Trophoblast cell (in vitro differentiated cells and primary cell): ENCODE measurements at places on chromosomes 5 and 9.

DNA sequence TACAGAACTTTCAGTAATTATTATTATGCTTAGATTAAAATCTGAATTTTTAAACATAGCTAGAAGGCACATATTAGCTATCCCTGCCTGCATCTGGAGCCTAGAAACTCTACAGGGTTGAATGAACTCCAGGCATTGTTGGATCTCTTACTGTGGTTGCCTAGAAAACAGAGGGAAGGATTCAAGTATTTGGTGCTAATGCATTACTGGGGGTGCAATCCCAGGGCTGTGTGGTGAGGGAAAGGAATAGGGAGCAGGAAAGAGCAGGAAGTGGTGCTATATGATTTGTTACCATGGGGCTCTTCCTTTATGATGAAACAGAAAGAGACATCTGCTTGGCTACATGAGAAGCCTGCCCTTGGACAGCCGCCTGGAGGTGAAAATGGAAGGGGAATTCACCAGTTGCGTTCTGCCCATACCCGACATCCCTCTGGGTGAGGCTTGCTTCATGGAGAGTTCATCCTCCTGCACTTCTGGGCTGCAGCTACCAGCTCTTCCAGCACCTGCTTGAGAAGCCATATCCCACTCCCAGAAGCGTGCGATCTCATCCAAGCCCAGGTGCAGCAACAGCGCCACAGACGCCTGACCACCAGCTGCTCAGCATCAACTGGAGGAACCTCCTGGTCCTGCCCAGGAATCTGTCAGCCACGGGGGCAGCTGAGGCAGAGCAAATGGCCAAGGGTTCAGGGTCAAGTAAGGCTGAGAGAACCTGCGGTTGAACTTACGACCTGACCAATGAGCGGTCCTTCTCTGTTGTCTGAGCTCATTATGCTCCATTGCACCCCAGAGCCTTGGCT lies 362.8 kb downstream of the SEMA5A start:
- peak; percentile 42 for DNase-seq

DNA sequence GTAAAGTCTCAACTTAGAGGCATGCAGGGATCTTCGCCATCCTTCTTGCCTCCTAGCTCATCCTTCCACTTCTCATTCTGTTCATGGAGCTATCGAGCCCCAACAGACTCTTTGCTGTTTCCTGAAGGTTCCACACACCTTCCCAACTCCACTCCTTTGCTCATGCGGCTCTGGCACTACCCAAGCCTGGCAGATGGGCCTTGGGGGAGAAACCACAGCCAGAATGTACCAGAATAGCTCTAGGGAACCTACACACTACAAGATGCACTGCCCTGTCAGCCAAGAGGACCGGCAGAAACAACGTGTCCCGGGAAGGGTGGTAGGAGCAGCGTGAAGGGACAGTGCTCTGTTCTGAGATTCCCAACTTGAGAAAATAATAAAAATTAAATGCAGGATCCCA lies 178.9 kb downstream of the GABBR2 start:
- no peak for DNase-seq

DNA sequence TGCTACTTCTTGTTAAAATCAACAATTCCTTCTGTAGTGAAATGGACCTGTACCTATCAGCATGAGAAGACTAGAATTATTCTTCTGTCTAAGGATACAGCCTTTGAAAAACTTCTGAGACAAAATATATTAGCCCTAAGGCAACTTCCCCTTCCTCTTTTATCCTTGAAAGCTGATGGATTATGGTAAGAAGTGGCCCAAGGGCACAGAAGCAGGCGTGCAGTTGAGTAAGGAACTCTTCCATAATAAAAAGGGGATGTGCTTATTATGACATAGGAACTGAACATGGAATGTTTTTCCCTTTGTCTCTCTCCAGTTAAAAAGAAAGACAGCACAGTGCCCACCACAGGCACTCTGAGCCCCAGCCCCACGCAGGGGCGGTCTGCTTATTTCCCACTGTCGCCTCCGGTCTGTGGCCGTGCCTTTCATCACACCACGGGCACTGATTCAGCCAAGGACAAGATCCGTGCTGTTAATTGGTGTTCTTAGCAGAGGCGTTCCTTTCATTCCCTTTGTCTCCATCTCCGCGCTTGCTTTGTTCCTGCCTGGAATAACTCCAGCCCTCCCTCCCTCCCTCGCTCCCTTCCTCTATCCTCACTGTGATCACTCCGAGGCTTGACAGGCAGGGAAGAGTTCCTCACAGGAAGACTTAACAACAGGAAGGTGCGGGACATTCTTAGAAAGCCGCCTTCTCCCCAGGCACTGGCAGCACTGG lies 135.9 kb upstream of the OTULINL start:
- DNase-seq, result no peak

GRCh38 chr5:128949847-128950546 lies 15.3 kb upstream of the SLC27A6 start:
- DNase-seq, result peak; percentile 86

- peak; percentile 6 for DNase-seq
These were observed 86.2 kb upstream of the CDH9 start for GRCh38 chr5:27124590-27124989.

DNA sequence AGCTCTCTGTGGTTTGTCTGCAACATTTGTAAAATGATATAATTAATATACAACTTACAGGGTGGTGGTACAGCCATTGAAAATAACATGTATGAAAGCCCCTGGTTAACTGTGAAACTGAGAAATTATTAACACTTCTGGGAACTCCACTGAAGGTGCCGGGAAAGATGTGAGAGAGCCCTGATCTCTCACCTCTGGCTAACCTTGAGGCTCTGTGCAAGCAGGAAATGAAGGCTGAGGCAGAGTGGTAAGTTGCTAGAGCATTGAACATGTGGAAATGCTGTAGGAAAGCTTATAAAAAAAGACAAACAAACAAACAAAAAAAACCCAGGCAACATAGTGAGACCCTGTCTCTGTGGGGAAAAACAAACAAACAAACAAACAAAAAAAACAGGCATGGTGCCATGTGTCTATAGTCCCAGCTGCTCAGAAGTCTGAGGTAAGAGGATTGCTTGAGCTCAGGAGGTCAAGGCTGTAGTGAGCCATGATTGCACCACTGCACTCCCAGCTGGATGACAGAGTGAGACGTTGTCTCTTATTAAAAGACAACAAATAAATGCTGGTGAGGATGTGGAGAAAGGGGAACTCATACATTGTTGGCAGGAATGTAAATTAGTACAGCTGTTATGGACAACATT lies 7.5 kb downstream of the CATSPER3 start:
- no peak for DNase-seq

DNA sequence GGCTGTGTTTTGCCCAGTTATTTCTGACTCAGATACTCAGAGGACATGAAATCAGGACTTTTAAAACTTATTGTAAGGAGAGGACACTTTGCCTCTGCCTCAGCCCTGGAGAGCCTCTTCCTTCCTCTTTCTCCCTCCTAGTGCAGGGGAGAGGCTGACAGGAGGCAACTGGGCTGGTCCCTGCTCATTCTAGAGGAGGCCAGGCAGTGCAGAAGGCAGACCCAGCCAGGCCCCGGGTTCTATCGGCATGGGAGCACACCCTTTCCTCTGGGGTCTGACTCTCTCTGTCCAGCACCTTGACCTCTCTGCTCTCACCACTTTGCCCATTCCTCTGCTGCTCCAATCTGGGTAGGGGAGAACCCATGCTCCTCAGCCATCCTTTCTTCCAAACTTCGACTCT lies 16.0 kb upstream of the SMIM32 start:
- DNase-seq, result no peak

GRCh38 chr5:152405145-152405544 lies at the start of gene NMUR2:
Gene NMUR2 (minus strand): TSS chr5:152405279. CDS start chr5:152405113, 166 bp downstream.
- no peak for DNase-seq

DNA sequence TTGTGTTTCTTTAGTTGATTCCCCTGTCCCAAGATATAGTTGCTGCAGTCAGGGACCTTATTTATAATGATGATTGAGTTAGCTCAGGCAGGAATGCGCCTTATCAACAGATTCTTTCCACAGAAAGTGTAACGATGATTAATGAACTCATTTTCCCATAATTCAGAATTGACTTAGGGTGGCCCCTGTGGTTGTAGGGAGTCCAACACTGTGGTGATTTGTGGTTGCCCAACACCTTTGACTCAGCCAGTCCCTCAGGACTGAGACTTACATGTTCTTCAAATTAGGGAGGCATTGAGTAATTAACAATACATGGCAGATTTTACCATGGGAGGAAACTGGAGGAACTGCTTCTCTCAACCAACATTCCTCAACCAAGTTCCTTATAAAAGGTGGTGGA lies 221.9 kb downstream of the GABRG2 start:
- DNase-seq, result no peak

- DNase-seq, result no peak
These were observed 53.6 kb downstream of the ERGIC1 start for GRCh38 chr5:172887692-172888091.

GRCh38 chr9:103730866-103731265 lies 363.2 kb upstream of the SMC2 start:
- no peak for DNase-seq

- peak; percentile 41 for DNase-seq
These were observed 58.5 kb downstream of the ZNF462 start for GRCh38 chr9:106921341-106921899.

GRCh38 chr5:130978475-130978874 lies 186.6 kb downstream of the HINT1 start:
- DNase-seq, result peak; percentile 19

DNA sequence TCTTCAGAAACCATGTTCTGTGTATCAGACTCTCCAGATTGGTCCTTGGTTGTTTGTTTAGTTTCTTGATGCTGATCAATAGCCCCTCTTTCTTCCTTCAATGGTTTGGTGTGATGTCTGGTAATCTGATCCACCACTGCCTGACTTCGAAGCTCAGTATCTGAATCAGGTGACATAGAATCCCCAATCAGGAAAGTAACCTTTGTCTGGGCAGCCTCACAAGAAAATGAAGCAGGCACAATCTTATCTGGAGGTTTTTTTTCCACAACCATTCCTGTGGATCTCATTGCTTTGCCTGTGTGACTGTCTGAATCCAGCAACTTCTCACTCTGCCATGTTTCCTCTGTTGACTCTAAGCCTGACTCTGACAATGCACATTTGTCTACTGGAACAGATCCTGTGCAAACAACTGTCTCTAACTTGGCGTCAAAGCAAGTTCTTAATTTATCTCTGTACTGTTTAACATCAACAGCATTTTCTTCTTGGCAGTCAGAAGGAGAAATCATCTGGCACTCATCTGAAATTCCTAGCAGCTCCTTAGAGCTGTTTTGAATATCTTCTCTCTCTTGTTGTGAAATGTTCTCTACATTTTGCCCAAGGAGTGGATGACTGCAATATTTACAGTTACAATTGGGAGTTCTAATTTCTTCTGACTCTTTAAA lies 37.1 kb upstream of the RAPGEF6 start:
- DNase-seq, result no peak

DNA sequence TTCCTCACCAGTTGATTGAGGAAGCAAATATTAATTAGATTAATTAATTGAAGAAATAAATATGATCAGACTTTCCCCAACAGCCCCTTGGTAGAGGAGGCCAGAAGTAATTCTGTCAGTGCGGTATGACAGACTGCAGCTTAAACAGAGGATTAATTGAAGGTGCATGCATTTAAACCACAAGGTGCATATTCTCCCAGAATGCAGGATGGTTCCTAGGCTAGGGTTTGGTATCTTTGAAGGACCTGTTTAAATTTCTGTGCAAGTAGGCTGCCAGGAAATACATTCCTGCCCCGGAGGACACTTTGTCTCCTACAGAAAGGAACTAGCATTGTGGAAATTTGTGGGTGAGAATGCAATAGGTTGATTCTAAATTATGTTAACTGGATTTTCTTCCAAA lies 50.5 kb upstream of the PALM2AKAP2 start:
- no peak for DNase-seq

- DNase-seq, result no peak
These were observed 251.5 kb upstream of the TNC start for GRCh38 chr9:115369322-115369957.

GRCh38 chr9:2691626-2692025 lies 25.7 kb upstream of the KCNV2 start:
- peak; percentile 2 for DNase-seq

DNA sequence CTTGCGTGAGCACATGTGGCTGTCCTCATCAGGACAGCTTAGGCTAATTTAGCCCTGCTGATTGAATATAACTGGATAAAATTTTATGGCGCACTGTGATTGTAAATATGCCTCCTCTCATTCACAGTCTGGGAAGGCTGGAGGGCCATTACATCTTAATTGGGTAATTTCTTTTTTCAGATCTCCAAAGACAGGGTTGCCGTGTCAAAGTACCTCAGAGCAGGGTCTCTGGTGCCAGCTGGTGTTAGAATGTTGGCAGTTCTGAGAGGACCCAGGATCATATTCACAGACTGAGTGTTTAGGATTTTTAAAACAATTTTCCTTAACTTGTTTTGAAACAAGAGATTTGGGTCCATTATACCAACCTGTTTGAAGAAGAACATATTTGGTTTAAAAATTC lies 455.7 kb upstream of the TLE4 start:
- DNase-seq, result no peak

GRCh38 chr9:105128908-105129600 lies 115.4 kb upstream of the SLC44A1 start:
- no peak for DNase-seq

GRCh38 chr9:127505396-127506116 lies 54.2 kb downstream of the LRSAM1 start:
- peak; percentile 31 for DNase-seq

DNA sequence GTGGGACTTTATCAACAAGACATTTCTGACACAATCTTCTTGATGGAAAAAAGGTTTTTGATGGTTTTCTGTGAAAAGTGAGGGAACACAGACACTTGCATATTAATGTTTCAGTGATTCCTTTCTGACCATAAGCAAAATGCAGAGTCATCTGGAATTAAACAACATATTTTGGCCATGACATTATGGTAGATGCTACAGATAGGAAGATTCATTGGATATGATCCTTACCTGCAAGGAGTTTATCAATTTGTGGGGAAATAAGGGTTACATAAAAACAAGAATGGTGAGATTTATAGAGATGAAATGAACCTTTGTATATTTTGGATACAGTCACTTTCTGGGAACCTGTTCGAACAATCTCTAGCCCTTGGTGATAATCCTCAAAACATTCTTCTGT lies 155.3 kb upstream of the GNA14 start:
- no peak for DNase-seq

- DNase-seq, result no peak
These were observed 810.7 kb upstream of the DMAC1 start for GRCh38 chr9:8610256-8610655.

DNA sequence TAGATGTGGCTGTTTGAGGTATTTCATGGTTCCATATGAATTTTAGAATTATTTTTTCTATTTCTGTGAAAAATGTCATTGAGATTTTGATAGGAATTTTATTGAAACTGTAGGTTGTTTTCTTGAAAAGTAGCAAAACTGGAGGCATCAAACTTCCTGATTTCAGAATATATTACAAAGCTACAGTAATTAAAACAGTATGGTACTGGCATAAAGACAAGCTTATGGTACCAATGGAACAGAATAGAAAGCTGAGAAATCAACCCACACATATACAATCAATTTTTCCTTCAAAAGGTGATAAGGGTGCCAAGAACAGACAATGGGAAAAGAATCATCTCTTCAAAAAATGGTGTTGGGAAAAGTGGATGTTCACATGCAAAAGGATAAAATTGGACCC lies 197.7 kb upstream of the DAP start:
- no peak for DNase-seq

DNA sequence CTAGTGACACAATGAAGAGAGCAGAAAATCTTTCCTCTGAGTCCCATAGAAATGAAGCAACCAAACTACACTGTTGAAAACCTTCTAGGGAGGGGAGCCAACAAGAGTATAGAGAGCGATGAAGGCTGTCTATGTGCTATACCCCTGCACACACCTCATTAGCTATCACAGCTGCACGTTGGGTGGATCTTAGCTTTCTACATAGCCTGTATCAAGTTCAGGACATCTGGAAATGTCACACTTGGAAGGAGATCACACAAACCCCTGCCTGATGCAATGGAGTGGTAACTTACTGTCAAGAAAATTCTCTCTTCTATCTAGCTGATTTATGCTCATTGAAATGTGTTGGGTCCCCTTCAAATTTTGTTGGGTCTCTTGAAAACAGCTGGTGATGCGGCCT lies 127.0 kb upstream of the NTRK2 start:
- peak; percentile 2 for DNase-seq
